ENCODE measurements at places on chromosomes 6 and 20.

GRCh38 chr6:169393753-169394152 lies 140.1 kb upstream of the THBS2 start:
- no peak for DNase-seq

DNA sequence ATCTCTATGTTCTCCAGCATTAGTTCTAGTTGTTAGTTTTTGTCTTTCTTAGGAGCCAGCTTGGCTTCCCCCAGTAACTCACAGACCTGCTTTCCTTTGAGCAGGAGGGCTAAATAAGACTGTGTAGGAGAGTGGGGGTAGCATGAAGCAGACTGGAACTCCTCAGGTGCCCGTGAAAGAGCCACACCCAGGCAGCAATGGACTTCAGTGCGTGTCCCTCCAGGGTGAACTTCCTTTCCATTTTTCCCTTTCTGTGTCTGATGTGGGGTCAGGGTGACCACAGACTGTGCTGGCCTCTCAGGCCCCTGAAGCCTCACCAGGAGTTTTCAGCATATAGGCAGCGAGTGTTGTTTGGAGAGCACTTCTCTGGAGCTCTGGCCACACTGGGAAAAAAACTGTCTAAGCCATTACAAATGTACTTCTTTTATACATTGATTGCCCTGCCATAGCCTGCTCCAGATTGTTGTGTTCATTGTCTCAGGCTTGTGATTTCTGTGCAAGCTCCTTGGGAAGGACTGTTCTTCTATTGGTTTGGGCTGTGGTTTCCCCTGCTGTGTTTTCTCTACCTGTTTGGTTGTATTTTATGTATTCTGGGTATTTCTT lies 55.7 kb downstream of the SH3BGRL2 start:
- no peak for DNase-seq

DNA sequence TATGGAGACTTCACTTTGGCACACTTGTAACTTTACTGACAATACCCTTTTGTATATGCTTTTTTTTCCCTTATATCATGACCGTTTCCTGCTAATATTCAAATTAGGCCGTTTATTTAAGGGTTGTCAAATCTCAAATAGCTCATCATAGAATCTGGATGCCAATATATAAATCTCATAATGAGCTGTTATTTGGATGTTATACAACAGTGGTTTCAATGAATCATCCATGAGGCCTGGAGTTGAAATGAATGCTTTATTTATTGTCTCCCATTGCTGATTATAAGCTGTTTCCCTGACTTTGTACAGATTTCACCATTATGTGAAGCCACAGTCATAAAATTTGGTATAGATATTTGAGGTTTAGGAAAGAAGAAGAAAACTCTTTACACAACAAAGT lies 256.1 kb downstream of the PLCB1 start:
- no peak for DNase-seq

GRCh38 chr6:132693478-132693877 lies 20.4 kb downstream of the VNN1 start:
- no peak for DNase-seq

GRCh38 chr20:47144463-47144862 lies 212.0 kb downstream of the ZMYND8 start:
- DNase-seq, result no peak

DNA sequence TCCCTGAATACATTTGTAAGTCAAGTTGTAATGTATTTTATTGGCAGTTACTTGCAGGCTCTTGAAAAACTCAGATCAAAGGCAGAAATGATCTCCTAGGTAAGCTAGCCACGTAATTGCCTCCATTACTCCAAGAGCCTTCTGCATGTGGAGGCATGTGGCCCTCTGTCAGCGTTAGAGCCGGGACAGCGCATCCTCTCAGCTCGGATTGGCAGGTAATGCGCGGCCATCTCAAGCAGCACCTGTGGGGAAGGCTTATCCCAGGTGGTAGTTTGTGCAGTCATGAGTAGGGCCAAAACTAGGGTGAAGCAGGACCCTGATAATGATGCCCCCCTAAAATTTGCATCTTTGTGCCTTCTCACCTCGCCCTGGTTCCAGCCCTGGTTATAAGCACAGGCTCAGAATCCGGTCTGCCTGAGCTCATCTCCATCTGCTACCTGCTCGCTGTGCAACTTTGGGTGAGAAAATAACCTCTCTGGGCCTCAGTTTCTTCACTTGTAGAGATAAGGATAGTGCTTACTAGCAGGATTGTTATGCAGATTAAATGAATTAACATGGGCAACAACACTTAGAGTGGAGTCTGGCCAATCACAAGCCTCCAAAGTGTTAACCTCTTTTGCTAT lies 157.5 kb upstream of the PMEPA1 start:
- no peak for DNase-seq

DNA sequence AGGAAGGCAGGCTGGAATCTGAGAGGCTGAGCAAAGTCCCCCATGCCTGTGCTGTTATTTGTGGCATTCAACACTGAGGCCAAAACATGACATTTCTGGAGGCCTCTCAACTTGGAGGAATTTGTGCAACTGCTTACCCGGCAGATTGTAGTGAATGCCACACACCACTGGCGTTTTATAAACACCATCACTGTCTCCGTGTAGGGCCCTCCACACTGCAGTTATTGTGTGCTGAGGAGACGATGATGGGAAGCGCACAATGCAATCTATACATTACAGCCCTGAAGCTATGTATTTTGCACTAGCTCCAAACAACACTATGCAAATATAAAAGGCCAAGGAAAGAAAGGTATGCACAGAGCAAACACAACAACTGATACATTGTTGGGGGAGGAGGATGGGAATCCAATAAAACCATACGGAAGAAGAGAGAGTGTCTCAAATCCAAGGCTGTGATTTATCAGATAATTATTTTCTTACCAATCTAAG lies 106.5 kb downstream of the SMLR1 start:
- DNase-seq, result no peak
